ENCODE measurements at places on chromosomes 11 and 22.
A peak's percentile ranks its signal among the peaks of the same experiment; 100 is the strongest.

DNA sequence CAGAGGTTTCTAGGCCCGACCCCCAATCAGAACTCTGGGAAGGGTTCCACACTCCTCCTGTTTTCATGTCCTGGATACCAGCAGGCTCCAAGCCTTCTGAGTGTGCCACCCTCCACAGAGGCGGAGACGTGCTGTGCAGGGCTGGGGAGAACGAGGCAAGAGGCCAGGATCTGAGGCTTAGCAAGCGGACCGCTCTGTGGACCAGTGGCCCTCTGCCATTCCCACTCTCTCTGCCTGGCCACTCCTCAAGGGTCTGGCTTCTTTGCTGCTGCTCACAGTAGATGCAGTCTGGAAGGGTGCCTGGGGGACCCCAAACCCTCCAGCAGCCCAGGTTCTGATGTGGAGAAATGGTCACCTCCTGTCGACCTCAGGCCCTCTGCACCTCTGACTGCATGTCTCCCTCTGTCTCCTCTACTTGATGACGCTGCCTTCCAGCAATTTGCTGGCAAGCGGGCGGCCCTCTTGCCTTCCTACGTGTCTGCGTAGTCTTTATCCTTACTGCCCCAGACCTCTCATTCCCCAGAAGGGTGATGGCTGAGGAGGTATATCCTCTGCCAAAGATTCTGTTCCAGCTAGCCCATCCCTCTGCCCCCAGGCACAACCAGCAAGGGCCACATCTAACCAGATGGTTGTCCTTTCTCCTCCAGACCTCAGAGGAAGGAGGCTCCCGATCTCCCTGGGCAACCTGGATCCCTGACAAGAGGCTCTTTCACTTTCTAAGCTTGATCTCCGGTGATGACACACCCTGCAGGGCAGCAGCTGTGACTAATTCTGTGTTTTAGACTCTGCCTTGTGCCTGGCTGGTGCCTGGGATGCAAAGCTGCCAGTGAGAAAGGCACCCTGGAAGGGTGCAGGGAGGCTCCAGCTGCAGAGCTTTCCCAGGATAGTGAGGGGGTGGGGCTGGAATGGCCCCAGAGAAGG is 87.3 kb downstream of the NAT10 start:
- no peak for DNase-seq

DNA sequence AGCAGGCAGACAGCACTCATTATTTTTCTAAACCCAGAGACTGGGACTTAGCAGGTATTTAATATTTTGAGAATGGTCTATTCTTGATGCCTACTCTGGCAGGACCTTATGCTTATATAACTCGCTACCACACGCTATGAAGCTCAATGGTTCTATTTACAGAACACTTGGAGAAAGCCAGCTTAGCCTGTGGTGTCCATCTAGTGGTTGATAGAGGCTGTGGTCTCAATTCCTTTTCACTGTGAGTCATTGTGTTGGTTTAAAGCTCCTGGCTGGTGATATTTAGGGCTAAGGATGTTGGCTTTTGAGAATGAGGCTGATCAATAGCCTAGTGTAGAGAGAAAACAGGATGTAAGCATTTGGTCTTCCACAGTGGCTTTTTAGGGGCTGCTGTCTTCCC is 206.4 kb downstream of the DBX1 start:
- no peak for DNase-seq

DNA sequence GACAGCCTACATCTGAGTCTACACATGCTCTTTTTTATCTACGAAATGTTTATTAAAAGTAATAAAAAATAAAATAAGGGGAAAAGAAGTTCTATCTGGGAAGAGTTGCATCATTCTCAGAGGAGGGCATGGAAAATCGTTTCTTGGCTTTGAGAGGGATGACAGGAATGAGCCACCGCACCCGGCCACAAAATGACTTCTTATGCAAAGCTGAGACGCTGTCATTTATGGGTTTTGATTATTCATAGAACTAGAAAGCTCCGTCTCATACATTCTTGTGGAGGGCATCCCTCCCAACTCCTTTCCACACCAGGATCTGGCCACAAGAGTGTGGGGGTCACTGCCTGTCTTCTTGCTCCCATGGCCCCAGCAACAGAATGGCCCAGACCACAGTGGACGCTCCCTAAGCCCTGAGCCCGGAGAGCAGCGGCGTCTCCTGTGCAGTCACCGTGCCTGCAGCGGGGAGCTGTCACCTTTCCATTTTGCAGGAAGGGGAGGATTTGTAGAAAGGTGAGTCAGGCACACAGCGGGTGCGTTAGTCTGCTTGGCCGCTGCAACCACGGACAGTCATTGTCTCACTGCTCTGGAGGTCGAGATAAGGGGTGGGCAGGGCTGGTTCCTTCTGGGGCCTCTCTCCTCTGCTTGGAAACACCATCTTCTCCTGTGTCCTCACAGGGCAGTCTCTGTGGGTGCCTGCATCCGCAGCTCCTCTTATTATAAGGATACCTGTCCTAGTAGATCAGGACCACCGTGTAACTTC is 1388.7 kb downstream of the BRD1 start:
- no peak for DNase-seq

GRCh38 chr11:120200677-120201076 is 10.2 kb upstream of the OAF start:
- no peak for DNase-seq

DNA sequence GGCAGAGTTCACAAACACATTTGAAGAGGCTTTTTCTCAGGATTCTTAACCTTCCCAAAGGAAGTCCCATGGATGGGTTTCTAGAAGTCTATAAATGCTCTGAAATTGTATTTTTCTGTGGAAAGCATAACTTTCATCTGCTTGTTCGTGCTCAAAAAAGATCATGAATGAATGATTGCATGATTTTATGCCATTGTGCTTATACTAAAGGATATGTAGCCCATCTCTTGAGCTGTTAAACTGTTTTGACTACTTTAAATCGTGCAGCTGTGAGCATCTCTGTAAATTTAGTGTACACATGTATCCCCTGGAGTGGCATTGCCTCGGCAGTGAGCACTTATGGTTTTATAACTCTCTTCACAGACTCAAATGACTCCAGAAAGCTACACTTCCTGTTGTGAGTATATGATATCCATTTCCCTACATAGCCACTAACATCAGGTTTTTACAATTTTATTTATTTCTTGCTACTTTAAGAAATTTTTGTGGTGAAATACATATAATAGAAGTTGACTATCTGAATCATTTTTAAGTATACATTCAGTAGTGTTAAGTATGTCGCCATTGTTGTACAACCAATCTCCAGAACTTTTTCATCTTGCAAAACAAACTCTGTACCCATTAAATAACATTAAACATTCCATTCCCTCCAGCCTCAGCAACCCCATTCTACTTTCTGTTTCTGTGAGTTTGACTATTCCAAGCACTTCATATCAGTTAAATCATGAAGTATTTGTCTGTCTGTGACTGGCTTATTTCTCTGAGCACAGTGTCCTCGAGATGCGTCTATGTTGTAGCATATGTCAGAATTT is 8.0 kb downstream of the NEAT1 start:
- DNase-seq, result no peak

- DNase-seq, result peak; percentile 46
These were observed 2.7 kb upstream of the SREBF2 start for GRCh38 chr22:41830174-41830573.

DNA sequence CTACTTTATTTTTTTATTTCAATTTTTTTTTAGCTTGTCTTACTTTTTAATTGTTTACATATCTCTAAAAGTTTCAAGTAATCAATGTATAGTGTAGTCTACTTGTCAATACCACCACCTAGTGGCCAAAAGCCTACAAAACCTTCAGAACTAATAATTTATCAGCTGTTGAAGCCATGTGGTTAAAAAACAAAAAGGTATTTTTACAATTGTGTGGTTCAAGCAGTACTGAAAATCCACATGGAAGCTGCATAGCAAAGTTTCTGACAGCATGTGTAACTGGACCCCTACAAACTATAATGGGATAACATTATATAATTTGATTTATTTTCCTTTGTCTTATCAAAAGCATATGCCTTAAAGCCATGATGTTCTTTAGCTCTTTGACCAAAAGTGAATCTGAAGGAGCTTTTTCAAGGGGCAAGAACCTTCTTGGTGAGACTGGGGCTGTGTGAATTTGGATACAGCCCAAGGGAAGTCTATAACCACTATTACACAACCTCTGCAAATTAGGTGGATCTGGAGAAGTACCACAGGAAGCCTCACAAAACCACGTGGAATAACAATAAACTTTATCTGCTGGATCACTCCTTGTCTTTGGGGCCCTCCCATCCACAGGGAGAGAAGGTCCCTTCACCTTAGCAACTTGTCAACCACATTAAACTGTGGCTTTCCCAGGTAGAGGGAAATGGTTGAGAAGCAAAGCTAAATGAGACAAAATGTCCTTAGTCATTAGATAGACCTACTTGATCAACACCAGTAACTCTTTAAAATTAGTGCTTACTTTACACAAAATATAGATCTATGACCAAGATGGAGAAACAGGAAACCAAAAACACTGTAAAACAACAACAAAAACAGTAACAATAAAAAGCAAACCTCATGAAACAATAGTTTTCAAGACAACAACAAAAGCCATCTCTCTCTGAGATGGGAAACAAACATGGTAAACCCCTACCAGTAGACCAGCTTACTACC is 9.9 kb downstream of the NARS2 start:
- DNase-seq, result peak; percentile 56

- no peak for DNase-seq
These were observed 77.3 kb downstream of the DEUP1 start for GRCh38 chr11:93407777-93408401.

DNA sequence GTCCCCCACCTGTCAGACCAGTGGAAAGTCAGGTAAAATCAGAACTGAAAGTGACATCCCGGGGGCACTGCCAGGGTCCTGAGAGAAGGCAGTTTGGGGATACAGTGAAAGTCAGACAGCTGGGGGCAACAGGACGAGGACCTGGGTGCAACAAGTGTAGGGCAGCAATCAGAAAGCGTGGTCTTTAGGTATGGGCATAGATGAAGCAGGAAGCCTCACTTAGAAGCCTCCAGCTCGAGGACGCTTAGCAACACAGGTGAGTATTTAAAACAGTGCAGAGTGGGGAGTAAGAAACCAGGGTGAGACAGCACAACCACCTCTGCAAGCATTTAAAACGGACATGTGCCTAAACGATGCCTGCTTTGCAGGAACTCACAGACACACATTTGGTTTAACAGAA is 64.6 kb upstream of the POU2AF1 start:
- DNase-seq, result no peak

DNA sequence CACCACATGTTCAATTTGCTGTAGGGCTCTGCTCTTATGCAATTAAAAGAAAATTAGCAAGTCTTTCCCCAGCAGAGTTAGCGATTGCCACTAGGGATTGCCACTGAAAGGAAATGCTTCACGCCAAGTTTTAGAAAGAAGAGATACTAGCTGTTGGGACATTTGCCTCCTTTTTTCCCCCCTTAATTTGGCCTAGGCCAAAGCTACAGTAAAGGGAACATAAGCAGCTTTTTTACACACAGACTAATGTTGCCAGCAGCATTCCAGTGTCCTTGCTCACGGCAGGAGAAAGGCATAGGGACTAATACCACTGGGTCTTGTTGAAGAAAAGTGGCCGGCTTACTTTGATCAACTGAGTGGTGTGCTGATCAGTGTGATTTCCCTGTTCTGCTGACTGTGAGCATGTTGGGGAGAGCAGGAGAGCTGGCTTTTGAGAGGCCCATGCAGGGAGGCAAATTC is 71.2 kb downstream of the PHF21A start:
- no peak for DNase-seq

GRCh38 chr11:65555693-65556231 is 2.4 kb downstream of the LTBP3 start:
- DNase-seq, result no peak

DNA sequence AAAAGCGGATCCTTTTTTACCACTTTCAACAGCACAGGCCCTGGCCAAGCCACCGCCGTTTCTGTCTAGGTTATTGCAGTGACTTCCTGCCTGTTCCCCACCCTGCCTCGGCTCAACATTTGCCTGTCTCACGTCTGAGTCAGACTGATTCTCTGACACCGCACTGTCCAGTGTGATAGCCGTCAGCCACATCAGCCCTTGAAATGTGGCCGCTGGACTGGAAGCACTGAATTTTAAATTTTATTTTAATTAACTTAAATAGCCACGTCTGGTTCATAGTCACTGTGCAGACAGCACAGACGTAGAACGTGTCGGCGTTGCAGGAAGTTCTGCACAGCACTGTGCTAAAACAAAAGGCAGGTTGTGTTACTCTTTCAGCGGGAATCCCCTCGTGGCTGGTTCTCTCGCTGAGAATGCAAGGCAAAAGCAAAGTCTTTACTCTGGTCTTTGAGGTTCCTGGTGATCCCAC is 56.3 kb upstream of the ADSL start:
- no peak for DNase-seq

DNA sequence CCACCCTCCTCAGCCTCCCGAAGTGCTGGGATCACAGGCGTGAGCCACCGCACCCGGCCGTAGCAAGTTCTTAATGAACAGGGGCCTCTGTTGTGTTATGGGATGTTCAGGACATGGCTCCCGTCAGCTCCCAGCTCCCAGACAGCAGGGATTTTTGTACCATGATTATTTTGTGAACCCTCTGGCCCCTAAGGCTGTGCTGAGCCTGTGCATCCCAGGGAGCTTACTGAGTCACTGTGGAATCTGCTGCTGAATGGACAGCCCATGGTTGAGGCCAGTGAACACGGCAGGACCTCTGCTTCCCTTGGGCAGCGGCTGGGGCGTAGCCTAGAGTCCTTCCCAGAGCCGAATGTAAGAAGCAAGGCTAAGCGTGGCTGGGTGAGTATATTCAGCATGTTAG is 245.2 kb downstream of the NTM start:
- DNase-seq, result no peak

- DNase-seq, result no peak
These were observed 6.8 kb upstream of the IL17REL start for GRCh38 chr22:50019316-50019715.

- DNase-seq, result no peak
These were observed 942 bp upstream of the RPS6KA4 start for GRCh38 chr11:64357904-64358535.

DNA sequence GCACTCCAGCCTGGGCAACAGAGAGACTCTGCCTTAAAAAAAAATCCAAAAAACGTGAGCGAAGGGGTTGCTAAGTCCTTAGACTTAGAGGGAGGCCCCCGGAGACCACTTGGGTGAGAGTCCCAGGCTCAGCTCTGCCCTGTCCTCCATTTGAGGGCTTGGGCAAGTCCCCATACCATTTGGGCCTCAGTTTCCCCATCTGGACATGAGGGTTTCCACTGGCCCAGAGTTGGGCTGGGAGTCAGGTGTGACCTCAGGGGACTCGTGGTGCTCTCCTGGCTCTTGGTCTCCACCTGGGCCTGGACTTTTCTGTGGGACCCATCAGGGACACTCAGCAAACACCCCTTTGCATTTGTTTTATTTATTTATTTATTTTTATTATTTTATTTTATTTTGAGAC is 35.2 kb upstream of the CSNK1E start:
- no peak for DNase-seq

DNA sequence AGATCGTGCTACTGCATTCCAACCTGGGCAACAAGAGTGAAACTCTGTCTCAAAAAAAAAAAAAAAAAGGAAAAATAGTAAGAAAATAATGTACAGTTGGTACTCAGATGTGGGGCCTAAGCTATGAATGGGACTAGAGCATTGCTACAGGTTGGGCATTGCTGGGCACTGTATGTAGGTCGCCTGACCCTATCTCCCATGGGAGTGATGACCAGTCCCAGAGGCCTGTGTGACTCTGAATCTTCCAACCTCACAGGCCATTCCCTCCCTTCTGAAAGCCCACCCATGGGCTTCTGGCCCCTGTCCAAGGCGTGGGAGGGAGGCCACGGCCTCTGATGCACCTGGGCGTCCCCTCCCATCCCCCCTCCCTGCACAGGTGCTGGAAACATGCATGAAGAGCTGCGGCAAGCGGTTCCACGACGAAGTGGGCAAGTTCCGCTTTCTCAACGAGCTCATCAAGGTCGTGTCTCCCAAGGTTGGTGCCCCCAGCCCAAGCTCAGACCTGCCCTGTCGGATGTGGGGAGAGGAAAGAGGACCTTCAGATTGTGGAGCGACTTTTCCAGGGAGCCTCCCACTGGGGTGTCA is 9.5 kb downstream of the GGA1 start:
- DNase-seq, result no peak
